Stimulated activated CD8-positive, alpha-beta memory T cell treated with anti-CD3 and anti-CD28 coated beads, Interleukin-7, amount 100 ng/mL, for 48 hours (primary cell): ENCODE measurements at places on chromosomes 4 and X.

- DNase-seq = no peak
These were observed 929 bp downstream of the ESX1 start for GRCh38 chrX:104253567-104254441.

DNA sequence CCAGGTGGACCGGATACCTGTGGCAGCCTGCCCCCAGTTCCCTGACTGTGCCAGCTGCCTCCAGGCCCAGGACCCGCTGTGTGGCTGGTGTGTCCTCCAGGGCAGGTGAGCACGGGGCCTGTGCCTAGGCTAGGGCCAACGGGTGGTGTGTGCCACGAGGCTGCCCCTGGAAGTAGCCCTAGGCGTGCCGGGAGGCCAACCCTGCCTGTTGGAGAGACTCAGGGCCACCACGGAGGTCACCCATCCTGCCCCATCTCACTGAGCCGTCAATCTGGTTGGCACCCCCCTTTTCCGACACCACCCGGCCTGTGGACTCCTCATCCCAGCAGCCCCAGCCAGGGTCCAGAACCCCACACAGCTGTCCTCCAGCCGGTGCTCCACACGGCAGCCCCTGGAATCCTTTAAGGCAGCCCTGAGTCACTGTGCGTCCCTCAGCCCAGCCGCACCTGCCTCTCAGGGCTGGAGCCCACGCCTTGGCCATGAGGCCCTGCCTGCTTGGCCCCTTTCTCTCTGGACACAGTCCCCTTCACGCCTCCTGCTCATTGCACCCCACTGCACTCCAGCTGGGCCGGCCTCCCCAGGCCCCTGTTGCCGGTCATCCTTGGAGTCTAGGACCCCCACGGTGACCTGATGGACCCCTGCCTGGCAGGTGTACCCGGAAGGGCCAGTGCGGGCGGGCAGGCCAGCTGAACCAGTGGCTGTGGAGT lies 5.3 kb downstream of the PLXNB3 start:
- DNase-seq = no peak

DNA sequence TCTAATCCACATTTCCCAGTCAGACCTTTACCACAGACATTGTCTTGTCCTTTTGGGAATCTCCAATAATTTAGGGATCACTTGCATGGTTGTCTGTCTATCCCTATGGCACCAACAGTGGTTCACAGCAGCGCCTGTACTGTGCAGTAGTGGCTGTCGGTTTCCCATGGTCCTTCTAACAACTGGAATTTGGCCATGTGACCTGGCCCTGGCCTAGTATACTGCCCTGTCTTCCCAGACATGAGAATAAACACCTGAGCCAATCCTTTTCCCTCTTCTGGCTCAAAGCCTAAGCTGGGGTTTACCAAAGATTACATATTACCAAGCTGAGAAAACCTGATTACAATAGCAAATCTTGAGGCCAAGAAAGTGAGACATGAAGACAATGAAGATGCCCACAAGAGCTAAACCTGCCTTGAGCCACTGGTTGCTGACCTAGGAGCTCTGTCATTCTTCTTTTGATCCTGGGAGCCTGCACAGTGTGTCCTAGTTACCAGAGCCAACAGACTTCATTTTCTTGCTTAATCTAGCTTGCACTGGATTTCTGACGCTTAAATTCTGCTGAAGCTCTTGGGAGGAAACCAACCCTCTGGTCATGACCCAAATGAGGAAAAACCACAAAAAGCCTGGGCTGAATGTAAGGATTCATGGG lies 92.1 kb downstream of the SCD5 start:
- no peak for DNase-seq

GRCh38 chr4:97412331-97412730 lies 730.9 kb downstream of the STPG2 start:
- no peak for DNase-seq
